ENCODE measurements at places on chromosomes 7 and 10. TPM values are rescaled to one million over a fixed set of nuclear protein-coding genes. Genes with fewer than 3 reads are reported as not detected.

Gene CYP3A4
- total RNA-seq, result not detected

Gene NPFFR1
- 0.14 TPM for total RNA-seq

Gene VSIR
- total RNA-seq, result 8.6 TPM

Gene ITPRID1
- total RNA-seq, result not detected

Gene MMD2
- not detected for total RNA-seq

Gene FOXI2
- total RNA-seq, result not detected

Gene NUPR2
- total RNA-seq, result 0.65 TPM

Gene KNDC1
- total RNA-seq, result 0.65 TPM

Gene GATA3
- total RNA-seq, result 3.2 TPM

Measured in epithelial cell of proximal tubule (primary cell).